Body of pancreas (tissue), 4 donors: ENCODE measurements at places on chromosomes 5 and 9. TPM values are rescaled to one million over a fixed set of nuclear protein-coding genes. Genes with fewer than 3 reads are reported as not detected.

- DNase-seq = no peak
These were observed 20.7 kb upstream of the MOCS2 start for GRCh38 chr5:53130266-53130665.

DNA sequence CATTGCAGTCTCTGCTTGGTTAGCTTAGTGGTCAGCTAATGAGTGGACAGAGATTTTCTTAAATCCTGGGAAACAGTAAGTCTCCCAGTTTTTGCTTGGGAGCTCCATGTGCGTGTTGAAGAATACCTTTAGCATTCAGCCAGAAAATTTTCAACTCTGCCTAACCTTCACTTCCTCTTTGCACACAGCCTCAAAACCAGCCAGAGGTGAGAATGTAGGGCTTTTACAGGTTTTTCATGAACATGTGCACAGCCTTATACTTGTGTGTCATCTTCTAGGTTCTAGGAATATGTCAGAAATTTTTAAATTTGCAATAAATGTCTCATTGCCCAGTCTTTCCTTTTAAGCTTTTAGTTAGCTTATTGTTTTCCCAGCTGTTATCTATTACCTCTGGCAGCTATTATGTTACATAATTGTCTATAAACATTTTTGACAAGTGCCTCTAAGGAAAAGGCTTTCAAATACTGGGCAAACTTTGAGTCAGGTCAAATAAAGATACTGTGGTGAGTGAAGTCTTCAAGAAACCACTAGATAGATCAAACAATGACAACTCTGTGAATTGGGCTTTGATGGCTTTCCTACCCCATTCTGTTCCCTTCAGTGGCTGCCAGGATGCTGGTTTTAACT is 12.7 kb downstream of the ADGRV1 start:
- no peak for DNase-seq

DNA sequence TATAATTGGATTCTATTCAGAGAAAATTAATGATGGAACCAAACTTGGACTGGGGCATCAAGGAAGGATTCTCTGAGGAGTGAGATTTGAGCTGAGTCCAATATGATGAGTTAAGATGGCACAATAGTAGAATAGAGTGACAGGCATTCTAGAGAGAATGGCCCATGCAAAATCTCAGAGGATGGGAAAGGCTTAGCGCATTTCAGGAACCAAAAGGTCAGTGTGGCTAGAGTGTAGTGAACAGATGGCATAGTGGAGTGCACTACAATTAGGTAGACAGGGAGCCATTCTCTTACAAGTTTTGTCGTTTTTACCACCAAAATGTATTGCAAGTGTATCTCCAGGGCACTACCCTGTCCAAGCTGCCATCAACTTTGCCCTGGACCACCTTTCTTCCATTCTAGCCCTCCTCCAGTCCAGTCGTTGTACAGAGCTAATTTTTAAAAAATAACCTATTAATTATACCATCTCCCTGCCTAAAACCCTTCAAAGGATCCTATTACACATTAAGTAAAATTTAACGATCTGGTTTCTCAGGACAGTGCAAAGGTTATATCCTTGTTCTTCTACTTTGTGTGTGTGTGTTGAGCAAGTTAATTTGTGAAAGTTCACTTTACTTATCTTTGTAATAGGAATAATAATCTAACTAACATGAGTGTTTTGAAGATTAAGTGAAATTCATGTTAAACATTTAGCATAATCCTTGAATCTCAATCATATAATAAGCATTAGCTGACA is 211.7 kb downstream of the COMMD10 start:
- DNase-seq = no peak

DNA sequence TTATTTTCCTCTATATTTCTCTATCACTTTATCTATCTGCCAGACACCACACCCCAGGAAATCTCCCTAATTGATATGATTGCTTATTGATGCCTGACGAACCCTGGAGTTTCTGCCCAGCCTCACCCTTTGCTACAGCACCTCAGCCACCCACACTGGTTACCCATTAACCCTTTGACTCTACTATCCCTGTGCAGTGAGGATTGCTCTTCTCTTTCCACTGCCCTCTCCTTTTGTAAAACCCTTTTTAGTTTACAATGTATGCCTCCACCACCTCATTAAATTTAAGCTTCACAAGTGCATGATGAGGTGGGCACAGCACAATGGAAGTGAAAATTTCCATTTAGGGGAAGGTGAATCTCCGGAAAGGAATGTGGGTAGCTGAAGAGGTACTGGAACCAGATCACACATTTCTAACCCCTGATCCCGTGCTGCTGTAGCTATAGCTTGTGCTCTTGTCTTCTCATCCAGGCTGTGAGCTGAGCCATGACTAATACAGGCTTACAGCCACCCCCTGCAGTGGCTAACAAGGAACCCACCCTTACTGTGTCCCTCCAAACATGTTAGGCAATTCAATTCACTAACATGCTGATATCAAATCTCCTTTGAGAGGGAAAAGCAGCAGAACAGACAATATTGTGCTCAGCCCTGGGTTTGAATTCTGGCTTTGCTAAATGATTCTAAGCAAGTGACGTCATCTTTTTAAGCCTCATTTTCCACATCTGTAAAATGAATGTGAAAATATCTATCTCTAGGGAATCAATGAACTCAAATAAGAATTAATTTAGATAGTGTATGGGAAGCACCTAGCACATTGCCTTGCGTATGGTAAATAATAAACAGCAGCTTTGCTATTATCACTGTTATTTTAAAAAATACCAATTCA is 186.9 kb upstream of the TRIM32 start:
- no peak for DNase-seq

DNA sequence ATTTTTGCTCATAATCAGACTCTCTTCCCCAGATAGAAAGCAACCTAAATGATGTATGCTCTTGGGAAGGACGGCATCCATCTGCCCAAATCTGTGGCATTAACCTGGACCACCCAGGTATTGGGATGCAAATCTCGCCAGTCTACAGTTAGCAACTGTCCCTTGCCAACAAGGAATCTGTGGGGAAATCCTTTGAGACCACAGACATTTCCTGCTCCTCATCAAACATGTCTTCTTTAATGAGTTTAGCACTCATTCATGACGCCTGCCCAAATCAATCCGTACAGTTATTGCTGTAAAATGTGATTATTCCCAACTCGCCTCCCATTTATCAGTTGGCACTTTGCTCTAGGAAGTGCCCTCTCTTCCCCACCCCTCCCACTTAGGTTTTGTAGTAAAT is 7.8 kb downstream of the ROR2 start:
- DNase-seq = no peak

DNA sequence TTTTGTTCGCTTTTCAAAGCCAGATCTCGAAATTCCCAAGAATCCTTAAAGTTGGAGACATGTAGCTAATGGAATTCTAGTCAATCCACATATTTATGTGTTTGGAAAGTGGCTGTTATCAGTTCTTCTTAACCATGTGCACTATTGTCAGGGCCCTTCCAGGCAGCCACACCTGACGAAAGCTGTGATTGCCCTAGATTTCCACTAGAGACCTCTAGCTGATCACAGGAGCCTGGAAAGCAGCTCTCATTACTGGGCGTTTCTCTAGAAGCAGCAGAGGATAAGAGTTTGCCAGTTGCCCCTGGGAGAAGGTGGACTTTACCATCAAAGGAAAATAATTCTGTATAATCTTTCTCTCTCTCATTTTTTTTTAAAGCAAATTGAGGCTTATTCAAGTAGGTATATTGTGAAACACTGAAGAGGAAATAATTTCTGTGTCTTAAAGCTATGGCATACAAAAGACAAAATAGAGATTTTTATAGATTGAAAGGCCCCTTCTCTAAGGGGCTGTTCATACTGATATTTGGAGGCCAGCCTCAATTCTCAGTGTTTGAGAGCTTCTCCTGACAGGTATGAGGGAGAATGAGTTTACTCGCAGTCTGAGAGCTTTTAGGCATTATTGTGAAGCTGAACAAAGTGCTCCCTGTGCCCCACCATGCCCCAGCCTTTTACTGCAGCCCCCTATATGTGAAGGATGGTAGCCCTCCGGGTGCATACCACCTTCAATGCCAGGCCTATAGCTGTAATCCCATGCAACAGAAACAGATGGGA is 405.4 kb upstream of the ACTBL2 start:
- DNase-seq = peak; percentile 78

- DNase-seq = no peak
These were observed 853.7 kb downstream of the TAF11L14 start for GRCh38 chr5:18487928-18488480.

DNA sequence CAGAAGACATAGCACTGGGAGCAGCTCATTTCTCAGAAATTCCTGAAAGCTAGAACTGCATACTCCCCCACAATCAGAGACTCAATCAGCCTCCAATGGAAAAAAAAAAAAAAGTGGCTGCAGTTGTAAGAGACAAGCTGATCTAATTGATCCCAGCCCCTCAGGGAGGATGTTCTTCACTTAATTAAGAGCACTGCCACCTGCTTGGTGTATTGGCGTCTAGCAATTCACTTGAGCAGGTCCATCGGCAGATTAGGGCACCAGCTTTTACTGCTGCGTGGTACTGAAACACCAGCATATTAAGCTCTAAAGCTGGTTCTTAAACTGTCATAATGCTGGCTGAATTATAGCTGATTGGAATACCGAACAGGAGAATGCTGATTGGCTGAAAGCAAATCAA is 1890.1 kb upstream of the WWC1 start:
- DNase-seq = no peak

DNA sequence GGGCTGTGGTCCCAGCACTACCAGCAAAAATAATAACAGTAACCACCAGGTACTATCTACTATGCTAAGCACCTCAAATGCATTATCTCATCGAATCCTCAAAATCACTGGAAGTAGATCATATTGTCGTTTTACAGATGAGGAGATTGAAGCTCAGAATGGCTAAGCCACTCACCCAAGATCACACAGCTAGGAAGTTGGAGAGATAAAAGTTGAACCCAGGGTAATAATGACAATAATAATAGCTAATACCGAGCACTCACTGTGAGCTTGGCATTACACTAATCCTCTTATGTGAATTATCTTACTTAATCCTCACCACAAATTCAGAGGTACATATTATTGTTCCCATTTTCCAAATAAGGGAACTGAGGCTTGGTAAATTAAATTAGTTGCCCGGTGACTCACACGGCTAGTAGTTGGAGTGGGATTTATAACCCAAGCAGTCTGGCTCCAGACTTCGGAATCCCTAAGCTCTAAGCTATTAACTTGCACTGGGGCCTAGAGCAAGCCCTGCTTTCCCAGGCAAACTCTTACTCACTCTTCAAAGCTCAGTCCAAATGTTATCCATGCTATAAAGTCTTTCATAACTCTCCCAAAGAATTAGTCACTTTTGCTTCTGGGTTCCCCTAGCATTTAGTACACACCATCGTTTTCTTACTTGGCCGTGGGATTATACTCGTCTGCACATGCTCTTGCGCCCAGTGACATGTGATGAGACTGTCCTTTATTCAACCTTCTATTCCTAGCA is 3.8 kb downstream of the ARSI start:
- no peak for DNase-seq

GRCh38 chr5:14186059-14186830 is 43.1 kb downstream of the TRIO start:
- DNase-seq = no peak

GRCh38 chr5:149878371-149878770 is 66.2 kb downstream of the PDE6A start:
- DNase-seq = no peak

GRCh38 chr5:76154009-76154690 is 71.0 kb downstream of the SV2C start:
- DNase-seq = no peak

- DNase-seq = no peak
These were observed 14.7 kb upstream of the SAP30L start for GRCh38 chr5:154430961-154431630.

DNA sequence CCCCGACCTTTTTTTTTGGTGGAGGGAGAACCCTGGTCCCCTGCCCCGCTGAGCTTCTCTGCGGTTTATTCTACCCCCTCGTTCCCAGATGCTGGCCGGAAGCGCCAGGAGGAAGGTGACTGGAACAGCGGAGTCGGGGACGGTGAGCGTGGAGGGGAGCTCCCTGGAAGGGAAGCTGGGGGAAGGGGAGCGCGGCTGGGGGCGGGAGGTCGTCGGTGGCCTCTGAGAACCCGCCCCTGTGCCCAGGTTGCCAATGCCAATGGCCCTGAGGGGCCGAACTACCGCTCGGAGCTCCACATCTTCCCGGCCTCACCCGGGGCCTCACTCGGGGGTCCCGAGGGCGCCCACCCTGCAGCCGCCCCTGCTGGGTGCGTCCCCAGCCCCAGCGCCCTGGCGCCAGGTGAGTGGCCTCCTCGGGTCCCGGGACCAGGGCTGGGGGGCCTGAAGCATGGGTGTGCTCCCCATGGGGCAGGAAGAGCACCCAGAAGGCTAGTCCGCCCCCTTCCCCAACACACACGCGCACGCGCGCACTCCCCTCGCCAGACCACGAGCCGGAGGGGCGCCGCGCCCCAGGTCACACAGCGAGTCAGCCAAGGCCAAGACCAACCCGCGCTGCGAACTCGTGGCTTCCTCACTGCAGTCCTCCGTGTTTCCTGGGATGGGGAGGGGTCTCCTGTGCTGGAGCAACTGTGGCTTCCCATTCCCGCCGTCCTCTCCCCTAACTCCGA is 10.6 kb downstream of the MYOZ3 start:
- DNase-seq = no peak

GRCh38 chr5:95870105-95870672 is 47.7 kb upstream of the GLRX start:
- no peak for DNase-seq

GRCh38 chr5:50766042-50766441 is 99.6 kb downstream of the PARP8 start:
- DNase-seq = no peak

DNA sequence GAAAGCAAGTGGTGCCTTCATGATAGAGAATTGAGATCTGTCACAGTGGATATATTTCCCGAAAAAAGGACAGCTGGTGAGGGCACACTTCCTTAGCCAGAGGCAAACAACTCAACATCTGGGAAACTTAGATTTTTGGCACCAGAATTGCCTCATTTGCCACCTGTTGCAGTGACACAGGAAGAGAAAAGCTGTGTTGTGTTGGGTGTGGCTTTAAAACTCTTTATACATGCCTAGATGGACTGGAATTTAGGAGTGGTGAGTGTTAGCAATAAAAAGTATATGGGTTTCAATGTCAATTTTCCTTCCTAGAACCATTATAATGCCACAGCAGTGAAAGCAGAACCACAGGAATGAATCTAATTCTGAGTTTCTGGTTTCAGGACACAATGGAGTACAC is 62.6 kb upstream of the CEMIP2 start:
- no peak for DNase-seq

- DNase-seq = no peak
These were observed 13.4 kb downstream of the ELOVL7 start for GRCh38 chr5:60830581-60831127.

The TSSK1B gene
- not detected for total RNA-seq

The FCN2 gene
- not detected for total RNA-seq

The NIPAL4 gene
- not detected for total RNA-seq

The LCN2 gene
- total RNA-seq = 24.6 TPM

The MELK gene
- not detected for total RNA-seq

The ARL14EPL gene
- not detected for total RNA-seq

The RGS7BP gene
- under 0.01 TPM for total RNA-seq

The KCNMB1 gene
- total RNA-seq = not detected

The OLFM1 gene
- total RNA-seq = 7.8 TPM

The IFNK gene
- total RNA-seq = not detected

The PRRX2 gene
- total RNA-seq = not detected
